Stimulated activated CD4-positive, alpha-beta T cell treated with anti-CD3 and anti-CD28 coated beads, TNF-alpha, amount 100 ng/mL, for 1 hour (primary cell): ENCODE measurements at places on chromosomes 2 and 18.

GRCh38 chr2:47654790-47655562 is 128.0 kb upstream of the MSH6 start:
- no peak for DNase-seq

GRCh38 chr18:75581336-75582131 is 154.0 kb upstream of the SMIM21 start:
- no peak for DNase-seq

- DNase-seq: no peak
Observed at GRCh38 chr18:76715012-76715610, 107.2 kb upstream of the ZNF236 start.

GRCh38 chr2:8469709-8470493 is 212.0 kb upstream of the ID2 start:
- DNase-seq: no peak

DNA sequence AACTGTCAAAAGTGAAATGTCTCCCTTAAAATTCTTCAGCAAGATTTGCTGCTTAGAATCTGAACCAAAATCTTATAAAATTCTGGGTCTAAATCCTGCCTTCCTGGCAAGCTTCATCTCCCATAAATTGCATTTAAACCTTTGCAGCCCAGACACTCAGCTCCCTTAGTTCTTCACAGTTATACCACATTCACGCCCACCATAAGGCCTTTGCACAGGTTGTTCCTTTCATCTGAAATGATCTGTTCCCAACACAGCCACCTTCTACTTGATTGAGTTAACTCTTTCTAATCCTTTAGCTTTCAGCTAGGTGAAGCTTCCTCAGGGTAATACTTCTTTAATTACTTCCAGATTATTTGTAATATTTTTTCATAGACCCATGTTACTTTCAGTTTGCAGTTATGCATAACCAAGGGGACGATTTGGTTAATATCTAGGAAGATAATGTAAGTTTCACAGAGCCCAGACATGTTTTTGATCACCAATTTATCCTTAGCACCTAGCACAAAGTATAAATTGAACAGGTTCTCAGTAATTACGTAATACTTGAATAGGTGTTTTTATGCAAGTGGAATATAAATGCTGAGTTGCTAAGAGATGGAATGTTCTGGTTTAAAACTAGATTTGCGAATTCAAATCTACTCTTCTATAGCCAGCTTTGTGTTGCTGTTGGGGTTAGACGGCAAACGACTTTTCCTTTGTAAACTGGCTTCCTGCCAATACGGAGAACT is 779.7 kb upstream of the PKDCC start:
- no peak for DNase-seq

DNA sequence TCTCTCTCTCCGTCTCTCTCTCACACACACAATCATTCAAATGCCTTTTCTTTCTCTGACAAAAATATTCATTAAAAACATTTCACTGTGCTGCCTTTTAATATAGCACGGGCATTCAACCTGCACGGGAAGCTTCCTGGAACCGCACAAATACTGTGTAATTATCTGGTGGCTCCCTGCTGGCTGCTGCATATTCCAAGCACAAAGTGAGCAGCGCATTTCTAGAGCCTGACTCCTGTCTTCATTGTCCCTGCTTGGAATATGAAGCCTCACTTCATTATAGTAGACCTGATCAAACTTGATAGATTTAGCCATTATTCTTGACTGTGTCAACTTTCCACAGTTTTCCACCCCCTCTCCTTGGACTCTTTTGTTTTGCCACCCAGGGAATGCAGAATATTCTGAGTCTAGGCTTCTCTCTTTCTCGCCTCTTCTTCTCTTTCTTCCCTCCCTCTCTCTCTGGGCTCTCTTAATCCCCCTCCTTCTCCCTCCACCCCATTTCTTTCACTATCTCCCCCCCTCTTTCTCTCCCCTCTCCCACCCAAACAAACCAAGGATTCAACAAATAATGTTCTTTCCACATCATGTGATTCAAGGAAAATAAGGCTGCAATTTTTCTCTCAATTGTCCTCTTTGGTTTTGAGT is 672.1 kb upstream of the FANCL start:
- DNase-seq: no peak

- no peak for DNase-seq
Observed at GRCh38 chr2:218095853-218096252, 26.8 kb downstream of the RUFY4 start.

DNA sequence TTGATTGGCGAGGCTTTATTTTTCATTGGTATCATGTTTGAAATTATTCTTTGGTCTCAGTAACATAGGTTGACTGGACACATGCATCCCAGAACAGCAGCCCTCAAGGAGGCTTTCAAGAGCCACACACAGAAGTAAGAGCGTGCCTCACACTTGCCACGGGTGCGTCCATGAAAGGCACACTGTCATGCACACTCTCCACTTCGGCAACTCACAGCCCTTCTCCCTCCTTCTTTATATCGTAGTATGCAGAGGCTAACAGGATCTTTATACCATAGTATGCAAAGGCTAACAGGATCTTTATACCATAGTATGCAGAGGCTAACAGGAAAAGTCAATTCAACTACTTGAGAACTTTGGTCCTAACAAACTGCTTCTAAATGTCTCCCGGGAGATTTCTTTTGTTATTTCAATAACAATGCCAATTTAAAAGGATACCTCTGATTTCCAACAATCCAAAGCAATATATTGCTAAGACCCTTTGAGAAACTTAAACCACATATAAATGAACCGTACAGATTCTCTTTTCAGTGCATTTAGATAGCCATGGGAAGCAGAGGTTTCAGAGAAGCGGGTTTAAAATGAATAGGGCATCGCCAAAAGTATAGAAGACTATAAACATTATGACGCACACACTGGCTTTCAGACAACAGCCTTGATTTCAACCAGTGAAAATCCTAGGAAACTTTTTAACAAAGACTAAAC is 26.5 kb upstream of the ZNF516 start:
- no peak for DNase-seq

DNA sequence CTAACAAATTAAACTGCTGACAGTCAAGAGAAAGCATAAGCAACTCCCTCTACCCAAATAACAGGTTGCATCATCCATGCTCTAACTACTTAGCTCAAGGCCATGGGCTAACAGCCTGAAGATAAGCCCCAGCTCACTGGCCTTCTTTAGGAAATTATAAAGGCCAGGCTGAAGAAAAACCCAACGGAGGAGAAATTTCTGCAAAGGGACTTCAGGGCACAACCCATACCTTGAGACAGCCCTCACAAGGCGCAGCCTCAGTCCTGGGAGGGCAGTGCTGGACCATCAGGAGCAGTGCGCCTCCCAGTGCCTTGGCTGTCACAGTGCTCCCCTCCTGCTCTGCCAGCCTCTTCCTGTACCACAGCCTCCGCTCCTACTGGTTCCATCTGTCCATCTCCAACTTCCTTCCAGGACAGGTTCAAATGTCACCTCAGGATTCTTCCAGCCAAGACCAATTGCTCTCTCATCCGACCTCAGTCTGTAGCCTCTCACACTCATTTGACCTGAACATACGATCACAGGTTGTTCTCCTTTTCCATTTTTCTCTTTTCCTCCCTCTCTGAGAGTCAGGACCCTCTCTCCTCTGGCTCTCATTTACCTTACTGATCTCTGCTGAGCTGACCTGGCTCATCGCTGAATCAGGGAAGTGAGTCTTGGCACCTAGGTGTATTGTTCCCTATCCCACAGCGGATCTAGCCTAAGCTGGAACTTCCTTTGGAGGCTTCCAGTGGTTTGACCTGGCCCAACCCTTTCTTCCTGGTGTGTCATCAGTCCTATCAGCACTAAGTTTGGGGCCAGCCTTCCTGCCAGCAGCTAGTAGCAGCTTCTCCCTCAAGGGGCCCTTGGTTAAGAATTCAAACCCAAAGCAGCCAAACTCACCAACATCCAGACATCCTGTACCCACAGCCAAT is 1.9 kb downstream of the MCFD2 start:
- DNase-seq: no peak

GRCh38 chr18:70998490-70998889 is 709.6 kb downstream of the SOCS6 start:
- no peak for DNase-seq

GRCh38 chr2:77631007-77631406 is 108.8 kb upstream of the LRRTM4 start:
- DNase-seq: no peak

DNA sequence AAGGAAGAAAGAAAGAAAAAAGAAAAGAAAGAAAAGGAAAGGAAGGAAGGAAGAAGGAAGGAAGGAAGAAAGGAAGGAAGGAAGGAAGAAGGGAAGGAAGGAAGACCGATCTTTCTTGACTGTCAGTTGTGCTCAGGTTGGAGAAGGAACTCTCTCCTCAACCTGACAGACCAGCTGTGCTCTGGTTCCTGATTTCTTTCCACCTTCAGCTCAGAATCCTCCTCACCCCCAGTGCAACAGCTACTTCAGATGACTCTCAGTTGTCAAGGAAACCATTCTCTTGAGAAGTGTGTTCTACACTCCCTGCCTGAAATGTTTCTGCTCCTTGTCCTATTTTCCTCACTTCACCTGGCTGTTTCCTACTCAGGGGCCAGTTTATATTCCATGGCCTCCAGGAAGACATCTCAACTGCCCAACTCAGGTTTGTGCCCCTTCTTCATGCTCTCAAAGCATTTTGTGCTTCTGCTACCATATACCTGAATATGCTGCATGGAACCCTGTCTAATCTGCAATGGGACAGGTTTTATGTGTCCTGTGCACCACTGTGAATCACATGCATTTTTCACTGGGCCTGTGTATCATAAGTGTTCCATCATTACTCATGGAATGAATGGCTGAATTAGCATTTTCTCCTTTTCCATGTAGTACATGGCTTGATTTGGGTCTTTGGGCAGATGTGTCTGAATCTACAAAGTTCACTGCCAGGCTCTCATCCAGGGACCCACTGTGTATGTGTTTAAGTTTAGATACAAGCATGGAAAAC is 32.8 kb upstream of the DOCK10 start:
- no peak for DNase-seq

GRCh38 chr2:1670636-1671035 is 73.7 kb downstream of the PXDN start:
- no peak for DNase-seq

DNA sequence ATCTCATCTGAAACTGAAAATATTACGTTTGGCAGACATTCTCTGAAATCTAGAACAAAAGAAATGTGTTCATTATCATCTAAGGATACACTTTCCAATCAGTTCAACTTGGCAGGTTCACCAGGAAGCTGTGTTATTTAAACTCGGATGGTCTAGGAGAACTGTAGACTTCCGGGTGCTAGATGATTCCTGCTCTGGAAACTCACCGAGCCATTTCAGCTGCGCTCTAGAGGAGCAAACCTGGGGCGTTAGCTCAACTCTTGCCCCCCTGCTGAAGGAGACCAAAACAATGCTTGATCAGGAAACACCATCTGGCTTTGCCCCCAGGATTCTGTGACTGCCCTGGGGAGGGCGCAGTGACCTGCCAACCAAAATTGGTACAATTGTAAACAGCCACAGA is 22.9 kb downstream of the MLPH start:
- no peak for DNase-seq

- DNase-seq: no peak
Observed at GRCh38 chr2:127217470-127218325, 2.4 kb downstream of the CYP27C1 start.

DNA sequence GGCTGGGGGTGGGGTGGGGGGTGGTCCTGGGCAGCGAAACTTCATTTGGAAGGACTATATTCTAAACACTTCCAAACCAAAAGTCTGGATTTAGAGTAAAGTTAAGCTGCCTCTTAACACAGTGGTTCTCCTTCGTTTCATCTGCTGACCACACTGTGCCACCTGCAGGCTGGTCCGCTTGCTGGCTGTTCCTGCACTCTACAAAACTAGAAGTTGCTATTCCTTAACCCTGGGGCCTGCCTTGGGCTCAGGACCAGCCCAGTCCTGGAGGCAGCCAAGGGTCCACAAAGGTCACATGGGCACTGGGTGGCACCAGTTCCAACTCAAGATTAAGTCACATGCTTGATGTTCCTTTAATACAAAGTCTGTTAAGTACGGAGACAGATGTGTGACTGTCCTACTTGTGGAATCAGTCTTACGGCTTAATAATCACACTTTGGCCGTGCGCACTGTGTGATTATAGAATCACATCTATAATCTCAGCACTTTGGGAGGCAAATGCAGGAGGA is 195.4 kb downstream of the FAM210A start:
- DNase-seq: no peak

- no peak for DNase-seq
Observed at GRCh38 chr2:193462411-193462810, 1267.7 kb upstream of the TMEFF2 start.

GRCh38 chr18:48771641-48772375 is 179.0 kb downstream of the SMAD7 start:
- no peak for DNase-seq

GRCh38 chr2:208000701-208001395 is 24.5 kb downstream of the PLEKHM3 start:
- no peak for DNase-seq

- DNase-seq: no peak
Observed at GRCh38 chr2:43152741-43153647, 73.4 kb downstream of the ZFP36L2 start.

DNA sequence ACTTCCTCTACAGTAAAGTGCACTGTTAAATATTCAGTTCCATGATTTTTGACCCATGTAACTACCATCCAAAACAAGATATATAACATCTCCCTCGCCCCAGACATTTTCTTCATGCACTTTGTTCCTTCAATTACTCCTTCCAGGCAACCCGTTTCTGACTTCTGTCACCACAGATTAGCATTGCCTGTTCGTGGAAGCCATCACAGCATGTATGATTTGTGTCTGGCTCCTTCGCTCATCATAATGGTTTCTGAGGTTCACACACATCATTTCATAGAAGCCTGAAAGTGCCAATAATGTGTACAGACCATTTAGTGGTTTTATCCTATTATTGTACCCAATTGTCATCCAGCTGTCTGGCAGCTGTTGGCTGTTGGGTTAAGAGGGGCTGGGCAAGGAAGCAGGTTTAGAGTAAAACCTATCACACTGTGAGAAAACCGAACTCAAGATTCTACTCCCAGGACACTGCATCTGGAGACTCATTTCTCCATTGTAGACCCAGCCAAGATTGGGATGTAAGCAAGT is 16.1 kb downstream of the ARHGAP28 start:
- DNase-seq: no peak

GRCh38 chr18:38019292-38019691 is 453.7 kb upstream of the CELF4 start:
- DNase-seq: no peak

GRCh38 chr2:64595397-64596176 is 58.1 kb downstream of the SERTAD2 start:
- no peak for DNase-seq

- DNase-seq: no peak
Observed at GRCh38 chr2:64666810-64667438, 13.2 kb upstream of the SERTAD2 start.

- no peak for DNase-seq
Observed at GRCh38 chr2:73068147-73068546, 3.4 kb downstream of the SFXN5 start.

GRCh38 chr2:126953483-126953882 is 54.8 kb downstream of the TEX51 start:
- DNase-seq: no peak

DNA sequence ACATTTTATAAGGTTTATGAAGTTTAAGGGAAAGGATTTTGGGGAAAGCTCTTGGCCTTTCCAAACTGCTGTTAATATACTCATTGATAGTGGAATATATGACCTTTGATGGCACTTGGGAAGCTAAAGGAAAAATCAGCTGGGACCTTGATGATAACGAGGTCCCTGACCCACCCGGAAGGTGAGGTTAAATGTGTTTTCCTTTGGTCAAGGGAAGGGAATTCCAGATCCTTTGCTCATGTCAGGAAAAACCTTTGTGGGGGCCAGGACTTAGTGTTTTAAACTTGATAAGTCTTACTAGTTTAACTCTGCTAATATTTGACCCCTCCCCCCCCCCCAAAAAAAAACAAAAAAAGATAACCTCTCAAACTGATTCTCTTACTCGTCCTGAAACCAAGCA is 50.7 kb downstream of the CRIM1 start:
- no peak for DNase-seq

- no peak for DNase-seq
Observed at GRCh38 chr2:20180676-20181648, 44.0 kb downstream of the SDC1 start.
